Activated T-helper 2 cell treated with anti-CD3 and anti-CD28 coated beads, Interferon-gamma antibody, Interleukin-2, Interleukin-4, amounts not matched to agents 10 μg/mL and 5 μg/mL and 100 μg/mL, durations not matched to agents 14 hours and 24 hours and 36 hours (primary cell): ENCODE measurements at places on chromosomes 12 and 14. TPM values are rescaled to one million over a fixed set of nuclear protein-coding genes. Genes with fewer than 3 reads are reported as not detected.

SHMT2 gene
- total RNA-seq = 295 and 307 TPM in 2 replicates

ITGA7 gene
- 0.94 and 1.9 TPM in 2 replicates for total RNA-seq

FGD4 gene
- 1.4 and 1.7 TPM in 2 replicates for total RNA-seq

SYCP3 gene
- total RNA-seq = 0.50 and 0.92 TPM in 2 replicates

CYP27B1 gene
- total RNA-seq = 11.3 and 13.0 TPM in 2 replicates

CD63 gene
- total RNA-seq = 230 and 236 TPM in 2 replicates

IFNG gene
- 46.0 and 46.3 TPM in 2 replicates for total RNA-seq

PSMA3 gene
- 407 and 425 TPM in 2 replicates for total RNA-seq

AKT1 gene
- total RNA-seq = 145 TPM in 2 replicates

AQP2 gene
- total RNA-seq = not detected in 2 replicates

PRB2 gene
- not detected in 2 replicates for total RNA-seq

ABCC9 gene
- 0.02 and 0.07 TPM in 2 replicates for total RNA-seq

TAS2R13 gene
- 0.74 and 0.84 TPM in 2 replicates for total RNA-seq

AMDHD1 gene
- 0.30 and 0.97 TPM in 2 replicates for total RNA-seq

SEL1L gene
- total RNA-seq = 51.7 and 52.6 TPM in 2 replicates

FGF6 gene
- not detected in 2 replicates for total RNA-seq

LRRIQ1 gene
- total RNA-seq = not detected in 2 replicates

TAS2R19 gene
- total RNA-seq = 3.1 and 3.6 TPM in 2 replicates

SLC22A17 gene
- 2.9 and 3.2 TPM in 2 replicates for total RNA-seq

KRT3 gene
- total RNA-seq = not detected in 2 replicates

KCNA5 gene
- total RNA-seq = not detected in 2 replicates

GLS2 gene
- total RNA-seq = 1.5 and 3.1 TPM in 2 replicates

GALC gene
- 11.1 and 13.4 TPM in 2 replicates for total RNA-seq

GARIN6 gene
- total RNA-seq = not detected in 2 replicates

COPZ1 gene
- total RNA-seq = 108 and 109 TPM in 2 replicates

FOXG1 gene
- not detected in 2 replicates for total RNA-seq

RNFT2 gene
- 11.0 and 14.4 TPM in 2 replicates for total RNA-seq

KRT77 gene
- total RNA-seq = not detected in 2 replicates

TEX52 gene
- total RNA-seq = not detected in 2 replicates

HCAR3 gene
- 0.34 and 0.46 TPM in 2 replicates for total RNA-seq

OTX2 gene
- not detected in 2 replicates for total RNA-seq

FCF1 gene
- 61.8 and 62.8 TPM in 2 replicates for total RNA-seq

KCNMB4 gene
- 0.37 and 0.55 TPM in 2 replicates for total RNA-seq

ADAM21 gene
- total RNA-seq = not detected in 2 replicates

CCDC63 gene
- not detected in 2 replicates for total RNA-seq

RPL36AL gene
- total RNA-seq = 278 and 292 TPM in 2 replicates

WDR20 gene
- total RNA-seq = 35.3 and 37.0 TPM in 2 replicates

POMT2 gene
- 23.4 and 27.7 TPM in 2 replicates for total RNA-seq

WSCD2 gene
- not detected in 2 replicates for total RNA-seq

AQP5 gene
- total RNA-seq = not detected in 2 replicates

CTSG gene
- total RNA-seq = not detected in 2 replicates

STAT6 gene
- 333 and 341 TPM in 2 replicates for total RNA-seq
